ENCODE measurements at places on chromosomes 11 and 22.

- no peak for DNase-seq
Observed at GRCh38 chr11:47689480-47689879, 25.7 kb downstream of the AGBL2 start.

DNA sequence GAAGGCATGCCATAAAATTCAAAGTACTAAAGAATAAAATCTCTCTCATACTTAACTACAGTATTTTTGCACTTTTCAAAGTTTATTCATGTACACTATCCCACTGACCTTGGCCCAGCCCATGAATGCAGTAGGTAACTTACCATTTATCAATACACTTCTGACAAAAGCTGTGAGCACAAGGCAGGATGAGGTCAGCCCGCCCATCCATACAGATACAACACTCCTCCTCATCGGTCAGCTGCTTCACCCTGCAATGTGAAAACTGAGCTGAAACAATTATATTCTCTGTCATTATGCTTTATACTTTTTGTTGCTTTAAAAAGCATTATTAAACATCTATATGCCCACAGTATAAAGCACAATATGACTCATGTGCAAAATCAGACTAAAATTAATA is 22.1 kb downstream of the RNF141 start:
- no peak for DNase-seq

- no peak for DNase-seq
Observed at GRCh38 chr11:123159183-123159857, 35.7 kb downstream of the CLMP start.

- DNase-seq, result peak; percentile 85
Observed at GRCh38 chr11:10454878-10455631, at the start of gene AMPD3. Gene AMPD3 (plus strand): TSS chr11:10455264. CDS start chr11:10461520, 6,256 bp downstream.

GRCh38 chr11:102653744-102654291 is 28.7 kb upstream of the MMP20 start:
- DNase-seq, result no peak

DNA sequence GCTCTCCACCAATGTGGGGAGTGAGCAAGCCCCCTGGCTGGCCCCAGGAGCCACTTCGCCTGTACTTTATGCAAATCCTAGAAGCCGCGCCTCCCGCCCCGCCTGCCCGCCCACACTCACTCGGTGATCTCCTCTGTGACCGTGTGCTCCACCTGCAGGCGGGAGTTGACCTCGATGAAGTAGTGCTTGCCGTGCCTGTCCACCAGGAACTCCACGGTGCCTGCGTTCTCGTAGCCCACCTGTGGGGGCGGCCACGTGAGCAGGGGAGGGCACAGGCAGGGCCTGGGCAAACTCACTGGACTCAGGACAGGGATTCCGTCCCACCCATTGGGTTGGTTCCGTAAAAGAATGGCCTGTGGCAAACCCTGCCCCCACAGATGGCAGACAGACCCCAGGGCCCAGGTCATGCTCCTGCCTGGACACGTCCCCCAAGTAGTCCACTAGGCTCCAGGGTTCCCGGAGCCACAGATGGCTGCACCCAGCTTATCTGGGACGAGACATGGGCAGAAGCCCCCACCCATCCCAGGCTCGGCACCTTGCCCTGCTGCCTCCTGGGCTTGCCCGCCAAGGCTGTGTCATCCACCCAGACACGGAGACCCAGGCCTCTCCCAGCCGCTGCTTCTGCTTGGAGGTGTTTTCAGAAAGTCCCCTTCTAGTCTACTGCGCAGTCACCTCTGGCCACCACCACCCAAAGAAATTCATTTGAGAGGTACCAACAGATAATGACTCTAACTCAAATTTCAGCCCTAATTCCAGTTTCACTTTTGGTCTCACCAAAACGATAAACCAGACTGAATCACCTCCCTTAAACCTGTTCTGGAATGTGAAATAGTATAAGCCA is 12.1 kb downstream of the LRFN4 start:
- peak; percentile 71 for DNase-seq

- no peak for DNase-seq
Observed at GRCh38 chr11:85922367-85922766, 67.2 kb downstream of the CCDC83 start.

GRCh38 chr11:12727563-12728211 is 53.5 kb downstream of the TEAD1 start:
- no peak for DNase-seq

- no peak for DNase-seq
Observed at GRCh38 chr11:94557421-94557820, 9.7 kb upstream of the PIWIL4 start.

DNA sequence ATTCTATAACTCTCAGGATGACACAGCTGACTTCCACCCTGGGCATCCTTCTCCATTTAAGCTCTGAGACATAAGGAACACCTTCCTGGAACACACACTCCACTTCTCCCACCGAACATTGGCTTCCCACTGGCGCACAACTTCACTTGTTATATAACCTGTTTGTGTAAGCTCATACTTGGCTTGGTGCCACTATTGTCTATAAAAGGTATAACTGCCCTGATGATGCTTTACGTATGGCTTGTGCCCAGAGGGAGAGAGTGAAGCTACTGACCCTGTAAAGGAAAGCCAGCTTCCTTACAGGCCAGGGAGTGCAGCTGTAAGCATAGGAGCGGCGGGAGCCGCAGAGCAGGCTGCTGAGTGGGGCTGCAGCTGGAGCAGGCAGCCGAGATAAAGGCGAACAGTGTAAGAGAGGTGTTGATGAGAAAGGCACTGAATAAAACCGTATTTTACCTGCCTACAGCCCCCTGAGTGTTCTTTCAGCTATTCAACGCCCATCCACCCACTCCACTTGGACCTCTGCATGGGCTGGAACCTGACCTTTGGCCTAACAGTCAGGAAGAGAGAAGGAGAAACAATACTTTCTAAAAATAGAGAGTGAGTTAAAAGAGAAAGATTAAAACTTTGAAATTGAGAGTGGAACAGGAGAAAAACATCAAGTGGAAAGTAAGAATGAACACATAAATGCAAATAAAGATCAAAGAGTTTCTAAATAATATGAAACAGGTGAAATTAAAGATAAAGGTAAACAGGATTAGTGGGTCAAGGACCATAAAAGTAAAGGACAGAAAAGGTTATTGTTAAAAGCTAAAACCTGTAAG is 252.1 kb upstream of the ARHGAP42 start:
- no peak for DNase-seq

- no peak for DNase-seq
Observed at GRCh38 chr11:105054723-105055493, 9.8 kb upstream of the CARD16 start.

DNA sequence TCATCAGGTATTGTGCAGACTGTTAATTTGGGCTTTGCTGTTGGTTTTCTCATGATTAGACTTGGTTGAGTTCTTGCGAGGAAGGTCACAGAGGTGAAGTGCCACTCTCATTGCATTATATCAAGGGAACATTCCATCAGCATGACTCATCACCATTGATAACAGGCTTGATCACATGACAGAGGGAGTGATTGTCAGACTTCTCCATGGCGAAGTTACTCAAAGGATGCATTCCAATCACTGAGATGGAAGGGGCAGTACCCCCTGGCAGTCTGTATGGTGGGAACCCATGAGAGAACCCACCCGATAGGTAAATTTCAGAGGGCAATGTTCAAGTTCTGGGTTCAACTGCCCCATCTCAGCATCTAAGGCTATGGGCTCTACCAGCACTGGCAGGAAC is 19.4 kb upstream of the P2RY2 start:
- DNase-seq, result peak; percentile 45

GRCh38 chr11:87871056-87871455 is 304.2 kb downstream of the RAB38 start:
- DNase-seq, result no peak

GRCh38 chr11:79466411-79466810 is 25.6 kb upstream of the TENM4 start:
- no peak for DNase-seq

DNA sequence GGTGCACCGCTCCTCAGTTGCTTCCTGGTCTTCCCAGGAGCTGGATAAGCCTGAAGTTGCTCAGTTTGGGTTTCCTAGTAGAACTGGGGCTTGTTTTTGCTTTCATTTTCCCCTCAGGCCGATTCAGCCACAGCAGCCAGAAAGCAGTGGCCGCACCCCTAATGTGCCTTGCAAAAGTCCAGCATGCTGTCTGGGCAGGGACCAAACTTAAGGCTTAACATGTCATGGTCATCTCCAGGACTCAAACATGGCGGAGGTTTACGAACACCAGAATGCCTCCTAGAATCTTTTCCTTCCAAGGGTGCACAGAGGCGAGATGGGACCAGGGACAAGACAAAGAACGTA is 2.5 kb downstream of the GNG3 start:
- DNase-seq, result no peak

GRCh38 chr11:10920875-10921274 is 63.0 kb upstream of the ZBED5 start:
- DNase-seq, result no peak

GRCh38 chr11:8581300-8581699 is 12.7 kb downstream of the STK33 start:
- no peak for DNase-seq

DNA sequence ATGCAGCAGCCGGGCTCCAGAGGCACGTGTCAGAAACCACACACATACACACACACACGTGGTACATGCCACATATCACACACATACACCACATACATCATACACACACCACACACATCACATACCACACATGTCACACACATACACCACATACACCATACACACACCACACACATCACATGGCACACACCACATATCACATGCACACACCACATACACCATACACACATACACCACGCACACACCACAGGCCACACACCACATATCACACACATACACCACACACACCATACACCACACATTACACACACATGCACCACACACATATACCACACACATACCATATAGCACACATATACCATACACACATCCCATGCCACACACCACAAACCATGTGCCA is 97.5 kb upstream of the PRR5 start:
- no peak for DNase-seq

GRCh38 chr11:119845756-119846155 is 116.8 kb upstream of the NECTIN1 start:
- no peak for DNase-seq

DNA sequence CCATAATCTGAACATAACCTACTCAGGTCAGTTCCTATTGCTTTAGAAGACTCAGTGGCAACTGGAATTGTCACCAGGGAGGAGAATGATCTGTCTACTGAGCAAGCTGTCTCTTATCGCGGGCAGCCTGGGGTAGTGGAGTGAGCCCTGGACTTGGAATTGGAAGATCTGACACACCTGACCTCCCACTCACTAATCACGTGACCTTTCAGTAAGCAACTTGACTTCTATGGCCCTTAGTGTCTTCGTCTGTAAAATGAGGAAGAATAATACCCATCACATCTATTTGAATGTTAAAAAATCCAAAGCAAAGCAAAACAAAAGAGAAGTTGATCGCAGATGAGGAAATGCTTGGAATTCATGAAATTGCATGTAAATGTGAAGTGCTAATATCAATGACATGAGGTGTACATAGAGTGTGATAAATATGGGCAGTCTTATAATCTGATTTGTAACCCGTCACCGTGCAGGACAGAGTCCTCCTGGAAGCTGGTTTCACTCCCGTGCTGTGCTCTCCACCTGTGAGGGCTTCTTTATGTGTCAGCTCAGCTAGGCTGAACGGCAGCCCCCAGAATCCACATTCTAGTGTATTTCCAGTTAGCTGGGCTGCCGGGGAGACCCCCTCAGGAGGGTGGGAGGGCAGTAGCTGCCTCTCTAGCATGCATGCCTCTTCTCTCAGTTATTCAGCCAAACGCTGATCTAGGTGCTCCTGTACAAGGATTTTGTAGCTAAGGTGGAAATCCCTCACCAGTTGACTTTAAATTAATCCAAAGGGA is 482.9 kb downstream of the OPCML start:
- DNase-seq, result no peak

- peak; percentile 90 for DNase-seq
Observed at GRCh38 chr22:37316875-37317371, 34.6 kb downstream of the CYTH4 start.

GRCh38 chr11:81030186-81030585 is 1589.4 kb upstream of the TENM4 start:
- no peak for DNase-seq

DNA sequence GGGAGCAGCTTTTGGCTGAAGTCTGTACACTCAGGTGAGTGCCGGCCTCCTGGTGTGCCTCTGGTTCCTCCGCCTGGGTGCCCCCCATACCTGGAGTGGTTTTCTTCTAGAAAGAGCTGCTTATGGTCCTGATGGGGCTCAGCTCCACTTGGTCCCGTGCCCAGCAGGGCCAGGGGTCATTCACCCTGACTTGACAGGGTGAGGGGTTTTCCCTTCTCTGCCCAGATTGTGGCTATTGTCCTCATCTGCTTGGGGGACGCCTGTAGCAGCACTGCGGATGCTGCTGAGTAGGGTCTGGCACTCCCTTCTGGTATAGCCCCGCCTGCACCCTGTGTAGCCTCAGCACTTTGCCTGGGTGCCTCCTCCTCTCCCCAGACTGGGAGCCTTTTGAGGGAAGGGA is 8.2 kb downstream of the OMP start:
- no peak for DNase-seq

DNA sequence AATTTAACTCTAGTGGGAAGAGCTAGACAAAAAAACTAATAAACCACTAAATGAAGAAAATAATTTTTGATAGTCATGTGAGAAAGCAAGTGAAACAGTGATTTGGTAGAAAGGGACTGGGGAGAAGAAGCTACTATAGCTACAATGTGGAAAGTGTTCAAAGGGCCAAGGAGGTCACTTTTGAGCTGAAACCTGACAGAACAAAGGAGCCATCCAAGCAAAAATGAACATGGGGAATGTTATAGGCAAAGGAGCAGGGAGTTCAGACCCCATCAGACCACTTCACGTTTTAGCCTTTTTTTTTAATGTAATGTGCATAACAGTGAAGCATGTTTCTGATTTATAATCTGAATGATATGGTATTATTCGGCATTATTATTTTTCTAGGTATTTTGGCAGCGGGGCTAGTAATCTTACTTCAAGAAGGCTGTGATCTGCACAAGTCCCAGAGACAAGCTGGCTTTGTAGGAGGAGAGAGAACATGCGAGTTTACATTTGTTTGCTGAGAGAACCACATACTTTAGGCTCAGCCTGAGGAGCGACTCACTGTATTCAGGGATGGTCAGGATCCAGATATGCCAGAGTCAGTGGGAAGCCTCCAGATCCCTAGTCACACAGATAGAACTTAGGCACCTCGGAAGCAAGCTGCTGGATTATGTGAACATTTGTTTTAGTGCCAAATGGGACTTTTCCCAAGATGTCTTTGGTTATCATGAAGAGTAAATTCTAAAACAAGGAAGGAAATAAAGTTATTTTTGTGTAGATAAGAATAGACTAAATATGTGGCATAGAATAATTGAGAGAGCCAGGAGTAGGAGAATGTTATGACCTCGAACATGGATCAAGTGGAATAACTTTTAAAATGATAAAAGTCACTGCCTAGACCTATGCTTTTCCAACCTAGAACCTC is 118.6 kb downstream of the TRIM44 start:
- DNase-seq, result no peak

GRCh38 chr11:128548649-128549255 is 38.6 kb downstream of the ETS1 start:
- DNase-seq, result no peak

GRCh38 chr11:113773092-113773415 is 438 bp downstream of the ZW10 start:
- DNase-seq, result no peak
